Cardiac septum (tissue), 1 donor: ENCODE measurements at places on chromosomes 11 and 22.

- DNase-seq = no peak
Measured at GRCh38 chr11:19954899-19955298, 205.4 kb downstream of the DBX1 start.

DNA sequence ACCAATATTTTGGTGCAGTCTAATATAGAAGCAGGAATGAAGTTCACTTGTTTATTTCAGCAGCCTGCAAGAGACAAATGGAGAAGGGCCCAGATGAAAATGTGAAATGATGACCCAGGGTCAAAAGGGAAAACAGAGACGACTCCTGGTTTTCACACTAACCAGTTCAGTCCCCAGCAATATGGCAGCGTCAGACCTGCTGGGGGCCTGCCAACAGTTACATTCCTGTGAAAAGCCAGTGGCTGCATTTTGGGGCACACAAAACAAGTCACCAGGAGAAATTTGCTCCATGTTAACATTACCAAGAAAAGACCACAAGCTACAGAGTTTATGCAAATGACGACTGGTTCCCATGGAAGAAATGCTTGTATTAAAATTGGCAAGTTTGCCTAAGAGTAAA, 80.2 kb downstream of the CCDC34 start:
- DNase-seq = no peak

DNA sequence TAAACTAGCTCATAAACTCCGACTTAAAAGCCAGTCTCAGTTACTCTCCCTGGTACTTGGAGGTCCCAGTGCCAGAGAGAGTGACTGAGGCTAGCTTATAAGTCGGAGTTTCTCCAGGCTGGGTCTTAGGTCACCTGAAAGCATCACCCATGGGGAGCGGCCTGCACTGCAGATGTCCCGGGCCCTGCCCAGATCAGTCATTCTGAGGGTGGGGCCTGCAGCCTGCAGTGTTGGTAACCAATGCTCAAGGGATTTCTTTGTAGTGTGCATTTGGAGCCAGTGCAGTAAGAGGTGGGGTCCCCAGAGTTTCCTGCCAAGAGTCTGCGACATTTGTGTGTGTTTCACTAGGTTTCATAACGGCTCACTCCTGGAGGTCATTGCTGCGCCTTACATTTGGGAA, 14.8 kb downstream of the TAB1 start:
- no peak for DNase-seq

DNA sequence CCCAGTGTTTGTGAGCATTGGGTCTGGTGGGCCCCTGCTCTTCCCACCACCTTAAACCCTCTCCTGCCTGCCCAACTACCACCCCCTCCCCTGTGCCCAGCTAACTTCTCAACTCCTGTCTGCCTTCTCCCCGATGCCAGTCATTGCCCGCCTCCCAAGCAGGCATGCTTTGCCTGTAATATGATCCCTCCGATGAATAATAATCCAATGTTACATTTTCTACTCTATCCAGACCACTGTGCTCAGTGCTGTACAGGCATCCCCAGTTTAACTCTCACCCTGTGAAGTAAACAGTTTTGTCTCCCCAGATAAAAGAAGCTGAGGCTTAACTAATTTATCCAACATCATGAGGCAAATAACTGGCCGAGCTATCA, 35.5 kb upstream of the OLFML1 start:
- DNase-seq = no peak

GRCh38 chr22:25569983-25570382, 5.5 kb downstream of the GRK3 start:
- no peak for DNase-seq

- no peak for DNase-seq
Measured at GRCh38 chr11:116073854-116074837, 569.9 kb upstream of the CADM1 start.

- no peak for DNase-seq
Measured at GRCh38 chr11:86577644-86578636, 94.5 kb downstream of the ME3 start.
